Body of pancreas (tissue), 4 donors: ENCODE measurements at places on chromosomes 6 and 20.
A peak's percentile ranks its signal among the peaks of the same experiment; 100 is the strongest.

GRCh38 chr6:77763124-77763523, 110.3 kb downstream of the MEI4 start:
- no peak for DNase-seq

- no peak for DNase-seq
Measured at GRCh38 chr20:54324041-54324440, 116.2 kb downstream of the PFDN4 start.

GRCh38 chr20:17652411-17652810, 29.6 kb downstream of the RRBP1 start:
- DNase-seq: peak; percentile 55

- DNase-seq: no peak
Measured at GRCh38 chr6:115899730-115900282, 160.9 kb downstream of the FRK start.

- DNase-seq: no peak
Measured at GRCh38 chr6:16651871-16652270, 109.4 kb downstream of the ATXN1 start.

DNA sequence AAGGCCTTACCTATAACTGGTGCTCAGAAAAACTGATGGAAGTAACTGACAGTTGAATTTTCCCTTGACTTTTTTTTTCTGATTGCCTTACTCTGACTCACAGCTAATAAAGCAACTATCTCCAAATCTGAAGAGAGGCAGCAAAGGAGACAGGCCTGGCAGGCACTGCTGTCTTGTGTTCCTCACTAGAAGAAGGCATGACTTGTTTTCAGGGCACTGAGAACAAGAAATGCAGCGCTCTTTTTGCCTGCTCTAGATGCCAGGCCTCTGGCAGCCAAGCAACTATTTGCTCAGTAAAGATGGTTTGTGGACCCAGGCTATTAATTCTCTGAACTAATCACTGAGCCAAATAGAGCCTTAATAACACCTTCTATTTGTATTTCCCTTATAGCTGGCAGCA, 155.1 kb downstream of the PRDM13 start:
- no peak for DNase-seq

GRCh38 chr20:31739550-31739977, 474 bp downstream of the TPX2 start:
- DNase-seq: no peak

GRCh38 chr6:159720708-159721107, 6.6 kb upstream of the WTAP start:
- peak; percentile 57 for DNase-seq

DNA sequence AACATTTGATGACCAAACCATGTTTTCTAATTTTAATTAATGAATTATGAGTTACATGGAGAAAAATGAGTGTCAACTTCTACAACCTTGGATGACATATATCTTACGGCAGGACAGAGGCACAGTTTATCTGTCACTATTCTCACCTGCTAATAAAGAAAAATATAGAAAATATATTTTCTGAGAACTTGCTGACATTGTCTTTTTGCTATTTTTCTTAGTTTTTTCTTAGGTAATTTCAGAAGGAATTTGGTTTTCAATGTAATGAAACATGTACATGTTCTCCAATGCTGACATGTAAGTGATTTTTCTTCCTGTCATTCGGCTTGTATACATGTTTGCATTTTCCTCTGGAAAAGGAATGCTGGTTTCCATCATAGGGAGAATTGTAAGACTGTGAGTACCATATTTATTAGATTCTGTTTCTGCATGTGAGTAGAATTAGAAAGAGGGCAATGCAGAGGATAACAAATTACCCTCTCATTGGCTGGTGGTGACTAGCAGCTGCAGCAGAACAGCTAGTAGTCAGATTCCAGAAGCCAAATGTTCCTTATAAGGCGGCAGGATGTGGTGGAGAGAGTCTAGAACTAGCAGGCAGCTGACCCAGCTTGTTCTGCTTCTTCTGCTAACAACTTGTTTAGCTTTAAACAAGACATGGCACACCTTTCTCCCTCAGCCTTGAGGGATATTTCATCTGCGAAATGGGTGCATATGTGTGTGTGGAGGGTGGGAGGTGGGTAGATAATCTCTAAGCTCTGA, 132.8 kb upstream of the SPACA1 start:
- no peak for DNase-seq

- DNase-seq: no peak
Measured at GRCh38 chr6:27136077-27136644, 111.3 kb upstream of the PRSS16 start.

- DNase-seq: no peak
Measured at GRCh38 chr6:1535295-1535694, 74.4 kb upstream of the FOXC1 start.

DNA sequence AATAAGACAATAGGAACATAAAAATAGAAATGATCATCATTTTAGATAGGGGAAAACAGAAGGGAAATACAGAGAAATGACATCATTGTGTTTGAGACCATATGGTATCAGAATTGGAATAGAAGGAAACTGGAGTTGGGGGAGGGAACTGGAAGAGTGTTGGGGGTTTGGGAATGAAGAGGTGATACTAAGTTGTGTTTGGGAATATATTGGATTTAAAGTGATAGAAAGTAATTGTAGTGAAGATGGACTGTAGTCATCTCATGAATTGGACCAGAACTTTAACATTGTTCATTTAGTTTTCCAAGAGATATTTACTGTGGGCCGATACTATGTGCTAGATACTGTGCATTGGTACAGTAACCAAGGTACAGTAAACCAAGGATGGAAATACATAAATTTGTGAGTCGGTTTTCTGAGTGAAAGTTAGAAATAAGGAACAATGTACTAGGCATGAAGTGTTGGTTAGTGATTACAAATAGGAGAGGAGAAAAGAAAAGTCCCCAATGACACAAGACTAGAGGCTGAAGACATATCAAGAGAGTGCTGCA, 32.3 kb downstream of the KCNQ5 start:
- DNase-seq: no peak

DNA sequence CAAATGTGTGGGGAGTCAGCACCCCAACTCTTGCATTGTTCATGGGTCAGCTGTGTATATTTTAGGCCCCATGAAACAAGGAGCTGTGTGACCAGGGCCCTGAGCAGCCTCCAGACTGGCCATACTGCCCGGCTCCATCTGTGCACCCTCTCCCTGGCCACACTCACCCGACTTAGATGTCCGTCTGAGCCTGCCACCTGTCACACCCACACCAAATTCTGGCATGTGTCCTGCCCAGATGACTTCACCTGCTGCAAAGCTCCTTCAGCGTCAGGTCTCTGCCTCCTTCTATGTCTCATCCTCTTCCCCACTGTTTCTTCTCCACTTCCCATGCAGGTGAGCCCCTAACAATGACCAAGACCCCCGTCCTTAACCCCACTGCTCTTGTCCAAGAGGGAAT, 88.1 kb upstream of the THBS2 start:
- DNase-seq: no peak

DNA sequence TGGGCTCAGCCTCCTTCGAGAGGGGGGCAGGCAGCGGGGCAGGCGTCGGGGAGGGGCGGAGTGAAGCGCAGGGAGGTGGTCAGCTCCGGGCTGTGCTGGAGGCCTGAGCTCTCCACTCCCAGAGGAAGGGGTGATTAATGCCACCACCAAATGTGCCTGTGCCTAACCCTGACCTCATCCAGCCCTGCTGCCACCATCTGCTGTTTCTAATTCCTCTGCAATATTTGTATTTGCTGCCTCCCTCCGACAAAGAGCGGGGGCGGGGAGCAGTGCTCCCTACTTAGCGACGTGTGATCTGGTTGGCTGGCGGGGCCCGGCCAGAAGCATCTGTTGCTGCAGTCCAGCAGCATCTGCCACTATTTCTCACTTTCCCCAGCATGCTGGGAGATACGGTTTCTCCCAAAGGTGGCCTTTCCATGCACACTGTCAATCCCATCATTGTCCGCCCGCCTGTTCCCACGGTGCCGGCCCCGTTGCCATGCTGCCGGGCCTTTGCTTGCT, 47.0 kb downstream of the DLL1 start:
- DNase-seq: peak; percentile 48

- DNase-seq: peak; percentile 46
Measured at GRCh38 chr6:51855310-51856082, 231.9 kb downstream of the PKHD1 start.

- DNase-seq: no peak
Measured at GRCh38 chr20:46028110-46028509, 905 bp upstream of the SLC12A5 start.

DNA sequence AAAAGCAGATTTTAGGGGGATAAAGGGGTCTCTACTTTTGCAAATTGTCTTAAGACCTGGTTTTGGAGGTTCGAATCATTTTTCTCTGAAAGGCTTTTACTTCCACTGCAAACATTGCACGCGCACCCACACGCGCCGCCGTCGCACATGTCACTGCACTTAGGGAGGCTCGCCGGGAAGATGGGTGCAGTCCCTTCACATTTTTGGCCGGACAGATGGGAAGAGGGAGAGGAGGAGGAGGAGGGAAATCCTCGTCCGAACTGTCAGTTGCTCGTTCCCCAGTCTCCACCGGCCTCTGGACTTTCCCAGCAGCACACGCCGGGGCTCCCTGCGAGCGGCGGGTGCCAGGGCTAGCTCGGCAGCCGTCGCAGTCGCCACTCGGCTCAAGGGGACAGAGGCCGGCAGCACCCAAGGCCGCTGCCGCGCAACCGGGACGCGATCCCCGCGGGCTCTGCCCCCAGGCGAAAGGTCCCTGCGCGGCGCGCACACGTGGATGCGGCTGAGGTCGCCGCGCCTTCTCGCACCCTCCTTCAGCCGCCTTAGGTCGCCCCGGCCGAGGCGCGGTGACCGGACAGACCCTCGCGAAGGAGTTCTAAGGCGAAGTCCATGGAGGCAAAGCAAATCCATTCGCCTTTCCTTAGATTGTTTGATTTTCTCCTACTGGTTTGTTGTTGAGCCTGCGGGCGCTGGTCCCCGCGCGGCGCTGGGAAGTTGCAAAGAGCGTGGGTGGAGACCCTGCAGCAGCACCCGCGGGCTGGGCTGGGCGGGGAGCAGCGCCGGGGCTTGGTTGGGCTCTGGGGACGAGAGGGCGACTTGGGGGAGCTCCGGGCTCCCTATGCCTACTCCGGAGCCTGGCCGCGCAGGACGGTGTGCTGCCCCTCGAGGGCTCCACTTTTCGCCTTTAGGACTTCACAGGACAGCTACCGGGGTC, 1.2 kb downstream of the MYB start:
- DNase-seq: no peak

DNA sequence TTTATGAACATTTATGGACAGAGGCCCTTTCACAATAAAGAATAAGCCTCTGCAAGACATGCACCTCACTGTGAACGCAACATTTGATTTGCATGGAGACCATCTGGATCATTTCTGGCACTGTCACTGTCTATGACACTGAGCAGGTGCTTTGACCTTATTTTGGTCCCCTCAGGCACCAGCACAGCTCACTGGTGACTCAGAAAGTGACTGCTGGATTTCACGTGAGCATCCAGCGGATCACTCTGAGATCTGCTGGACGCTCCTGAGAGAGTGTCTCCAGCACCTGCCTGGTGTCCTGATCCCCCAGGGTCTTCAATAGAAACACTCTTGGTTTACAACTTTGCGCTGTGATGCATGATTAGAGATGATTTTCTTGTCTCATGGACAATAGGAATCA, 375.7 kb downstream of the TENT5A start:
- DNase-seq: no peak

DNA sequence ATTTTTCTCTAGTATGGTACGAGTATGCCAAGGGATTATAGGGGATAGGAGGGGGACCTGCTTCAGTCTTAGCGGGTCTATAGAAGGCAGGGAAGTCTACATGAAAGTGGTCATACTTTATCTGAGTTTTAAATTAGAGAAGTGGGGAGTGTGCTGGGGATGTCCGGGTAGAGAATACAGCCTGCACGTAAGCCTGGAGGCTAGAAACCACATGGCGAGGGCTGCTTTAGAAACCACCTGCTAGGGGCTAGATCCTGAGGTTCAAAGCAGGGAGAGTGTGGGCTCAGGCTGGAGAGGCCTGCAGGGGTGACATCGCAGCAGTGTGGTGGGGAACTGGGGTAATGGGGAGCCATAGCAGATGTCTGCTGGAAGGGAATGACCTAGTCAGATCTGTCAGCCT, 85.2 kb downstream of the VEGFA start:
- DNase-seq: no peak

- DNase-seq: peak; percentile 74
Measured at GRCh38 chr6:26421259-26422144, 18.8 kb upstream of the BTN3A3 start.
